Ecto neural progenitor cell (in vitro differentiated cells): ENCODE measurements at places on chromosomes 3 and 15.

DNA sequence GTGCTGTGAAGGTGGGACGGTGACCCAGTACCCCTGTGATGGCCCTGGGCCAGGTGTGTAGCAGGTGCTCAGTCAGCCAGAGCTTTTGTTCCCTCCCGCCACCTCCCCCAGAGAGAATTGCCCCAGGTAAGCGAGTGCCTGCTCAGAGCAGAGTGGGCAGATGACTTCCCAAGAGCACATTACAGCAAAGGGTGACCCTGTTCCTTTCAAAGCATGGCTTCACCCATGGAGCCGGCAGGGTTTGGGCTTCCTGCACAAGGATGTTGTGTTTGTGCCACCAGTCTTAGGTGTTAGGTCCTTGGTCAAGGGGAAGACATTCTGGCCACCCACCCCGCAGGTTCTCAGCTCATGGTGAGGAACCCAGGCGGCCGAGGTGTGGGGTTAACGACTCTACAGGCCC, 30.7 kb downstream of the SLC6A6 start:
- DNase-seq, result no peak

- DNase-seq, result no peak
Observed at GRCh38 chr3:12675115-12675810, 11.3 kb upstream of the RAF1 start.

DNA sequence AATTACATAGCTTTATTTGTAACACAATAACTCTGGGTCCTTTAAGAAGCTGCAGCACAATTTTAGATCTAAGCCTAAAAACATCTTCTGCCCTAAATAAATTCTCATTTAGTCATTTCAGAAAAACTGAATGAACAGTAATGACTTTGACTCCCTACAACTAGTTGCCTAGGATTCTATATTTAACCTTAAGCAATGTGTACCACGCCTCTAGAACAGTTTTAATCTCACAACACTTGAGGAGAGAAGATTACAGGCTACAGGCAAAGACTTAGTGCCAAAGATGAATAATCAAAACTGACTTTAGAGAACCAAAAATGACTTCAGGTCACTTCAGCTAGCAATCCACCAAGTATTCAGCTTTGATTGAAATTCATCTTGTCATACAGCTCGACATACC, 192.8 kb downstream of the ULK4 start:
- DNase-seq, result no peak

- DNase-seq, result no peak
Observed at GRCh38 chr3:88775026-88775690, 332.3 kb upstream of the EPHA3 start.

DNA sequence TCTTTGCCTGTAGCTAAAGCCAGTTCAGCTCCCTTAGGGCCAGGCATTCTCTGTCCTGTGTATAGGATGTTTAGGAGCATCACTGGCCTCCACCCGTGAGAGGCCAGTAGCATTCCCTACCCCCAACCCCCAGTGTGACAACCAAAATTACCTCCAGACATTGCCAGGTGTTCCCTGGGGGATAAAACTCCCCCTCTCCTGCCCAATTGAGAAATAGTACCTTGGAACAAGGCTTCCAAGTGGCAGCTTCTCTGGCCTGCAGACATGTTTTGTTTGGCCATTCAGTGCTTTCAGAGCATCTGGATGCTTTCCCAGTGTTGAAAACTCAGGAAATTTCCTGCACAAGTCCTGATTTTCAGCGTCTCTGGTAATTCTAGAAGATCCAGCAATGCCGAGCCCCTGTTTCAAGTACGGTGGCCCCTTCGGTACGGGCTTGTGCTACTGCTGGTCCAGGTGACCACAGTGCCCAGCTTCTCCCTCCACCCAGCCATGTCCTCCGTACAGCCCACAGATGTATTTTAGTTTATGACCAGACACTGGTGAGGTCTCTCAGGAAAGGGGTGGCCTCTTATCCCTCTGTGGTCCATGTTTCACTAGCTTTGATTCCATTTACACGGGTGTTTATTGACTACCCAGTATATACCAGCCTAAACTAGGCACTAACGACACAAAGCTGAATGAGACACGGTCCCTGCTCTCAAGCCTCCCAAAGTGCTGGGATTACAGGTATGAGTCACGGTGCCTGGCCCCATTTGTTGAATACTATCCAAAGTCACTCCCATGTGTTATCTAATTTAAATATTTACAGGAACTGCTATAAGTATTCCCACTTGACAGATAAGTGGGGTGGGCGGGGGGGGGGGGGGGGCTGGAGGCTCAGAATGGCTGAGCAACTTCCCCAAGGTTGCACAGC, 125.4 kb upstream of the RAD18 start:
- no peak for DNase-seq

DNA sequence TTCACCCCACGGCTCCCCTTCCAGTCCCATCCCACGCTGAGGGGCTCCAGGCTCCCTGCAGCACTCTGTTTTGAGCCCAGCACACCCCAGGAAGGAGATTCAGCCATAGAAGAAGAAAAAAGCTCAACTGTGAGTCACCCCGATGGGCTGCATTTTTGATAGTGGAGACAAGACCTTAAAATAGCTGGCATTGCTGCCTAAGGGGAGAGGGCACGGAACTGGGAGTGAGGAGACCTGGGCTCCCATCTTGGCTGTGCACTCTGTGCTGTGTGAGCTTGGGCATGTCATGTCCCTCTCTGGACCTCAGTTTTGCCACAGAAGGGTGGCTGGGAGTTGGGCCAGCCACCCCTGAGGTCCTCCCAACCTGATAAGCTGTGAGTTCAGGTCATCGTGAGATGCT, 57.2 kb upstream of the SMAD6 start:
- no peak for DNase-seq

GRCh38 chr3:143002083-143002712, 828 bp downstream of the U2SURP start:
- DNase-seq, result no peak

DNA sequence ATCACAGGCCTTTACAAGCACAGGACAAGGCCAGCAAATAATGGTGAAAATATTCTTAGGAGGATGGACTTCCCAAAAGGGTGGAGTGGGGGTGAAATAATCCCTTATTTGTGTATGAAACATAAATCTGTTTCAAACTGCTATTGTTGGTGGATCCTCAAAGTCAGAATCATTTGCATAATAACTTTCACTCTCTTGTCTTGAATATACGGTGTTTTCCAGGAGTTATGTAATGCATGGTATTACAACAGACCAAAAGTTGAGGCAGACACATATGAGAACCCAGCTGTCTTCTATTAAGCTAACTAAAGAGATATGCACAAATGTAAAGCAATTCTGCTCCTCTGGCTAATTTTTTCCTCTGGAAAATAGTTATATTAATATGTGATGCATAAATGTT, 57.7 kb downstream of the PRTG start:
- no peak for DNase-seq

DNA sequence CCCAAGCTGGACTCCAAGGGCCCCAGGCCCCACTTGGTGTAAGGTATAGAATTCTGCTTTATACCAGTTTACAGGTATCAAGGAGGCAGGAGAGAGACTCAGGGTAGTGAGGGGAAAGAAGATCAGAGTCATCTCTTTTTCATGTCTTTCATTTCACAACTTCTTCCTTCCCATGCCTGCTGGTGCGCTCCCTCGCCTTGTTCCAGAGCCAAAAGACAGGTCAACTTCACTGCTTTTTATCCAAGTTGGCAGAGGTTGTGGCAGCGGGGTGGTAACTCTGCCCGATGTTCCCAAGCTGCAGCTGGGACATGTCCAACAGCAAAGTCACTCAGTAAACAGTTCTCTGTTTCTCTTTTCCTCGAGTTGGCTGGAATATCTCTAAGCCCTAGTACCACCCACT, 86.3 kb upstream of the TCF12 start:
- no peak for DNase-seq

- DNase-seq, result peak; percentile 73
Observed at GRCh38 chr3:150384296-150385212, 23.5 kb upstream of the TSC22D2 start.

GRCh38 chr3:14113965-14114635, 10.6 kb downstream of the CHCHD4 start:
- no peak for DNase-seq

- DNase-seq, result no peak
Observed at GRCh38 chr3:111547631-111548030, 5.6 kb downstream of the CD96 start.

GRCh38 chr3:9008550-9009255, 45.4 kb upstream of the RAD18 start:
- DNase-seq, result no peak

DNA sequence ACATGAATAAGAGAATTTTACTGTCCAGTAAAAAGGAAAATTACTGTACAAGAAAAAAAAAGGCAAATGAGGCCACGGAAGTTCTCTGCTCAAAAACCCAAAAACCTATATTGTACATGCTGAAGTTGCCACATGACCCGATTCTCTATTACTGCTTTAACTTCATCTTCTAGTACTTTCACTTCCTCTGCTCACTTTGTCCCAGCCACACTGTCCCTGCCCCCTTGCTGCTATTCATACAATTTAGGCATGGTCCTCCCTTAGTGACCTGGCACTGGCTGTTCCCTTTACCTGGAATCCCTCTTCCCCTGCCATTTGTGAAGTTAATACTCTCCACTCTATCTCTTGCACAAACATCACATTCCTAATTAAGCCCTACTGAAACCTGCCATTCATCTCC, 457.4 kb downstream of the MAGI1 start:
- DNase-seq, result no peak

GRCh38 chr15:96355568-96356187, 25.2 kb downstream of the NR2F2 start:
- DNase-seq, result no peak

- no peak for DNase-seq
Observed at GRCh38 chr3:188205992-188206416, 52.0 kb downstream of the LPP start.

- DNase-seq, result no peak
Observed at GRCh38 chr15:63089260-63090043, 32.2 kb upstream of the LACTB start.

DNA sequence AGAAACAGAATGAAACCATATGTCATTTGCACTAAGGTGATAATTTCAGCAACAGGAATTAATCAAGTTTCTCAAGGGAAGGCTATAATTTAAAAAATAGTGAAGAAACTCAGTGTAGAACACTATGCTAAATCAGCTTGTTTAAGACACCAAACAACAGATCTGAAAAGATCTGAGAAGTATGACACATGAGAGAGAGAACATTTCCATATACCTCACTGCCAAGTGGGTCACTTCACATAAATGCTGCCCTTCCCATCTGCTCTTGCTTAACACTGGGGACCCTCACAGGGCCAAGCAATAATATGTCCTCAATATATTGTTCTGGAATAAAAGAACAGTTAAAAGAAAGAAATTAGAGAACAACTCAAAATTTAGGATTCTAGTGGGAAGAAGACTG, 45.6 kb upstream of the CHMP2B start:
- DNase-seq, result no peak

- peak; percentile 94 for DNase-seq
Observed at GRCh38 chr3:128993461-128994172, at the start of gene CFAP92. TSS of gene CFAP92 (minus strand) at chr3:128994076. CDS start at chr3:128993304, 772 bp downstream.
